GDM1 (cell line): ENCODE measurements at places on chromosomes 3 and 15.
A peak's percentile ranks its signal among the peaks of the same experiment; 100 is the strongest.

DNA sequence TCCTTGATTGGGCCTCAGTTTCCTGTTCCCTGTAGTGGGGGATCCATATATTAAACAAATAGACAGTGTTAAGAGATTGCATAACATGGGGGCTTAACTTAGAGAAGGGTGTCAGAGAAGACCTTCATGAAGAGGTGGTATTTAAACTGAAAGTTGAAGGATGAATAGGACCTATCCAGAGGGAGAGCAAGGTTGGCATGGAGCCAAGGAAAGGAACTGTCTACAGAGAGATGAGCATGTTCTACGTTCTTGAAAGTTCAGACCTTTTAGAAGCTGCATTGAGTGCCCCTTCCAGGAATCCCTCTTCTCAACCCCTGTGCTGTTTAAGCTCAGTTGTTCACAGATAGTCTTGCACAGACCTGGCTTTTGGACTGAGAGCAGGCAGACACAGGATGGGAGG is 2.4 kb downstream of the HTD2 start:
- DNase-seq = no peak

GRCh38 chr3:176088962-176089383 is 1108.3 kb downstream of the TBL1XR1 start:
- DNase-seq = no peak

DNA sequence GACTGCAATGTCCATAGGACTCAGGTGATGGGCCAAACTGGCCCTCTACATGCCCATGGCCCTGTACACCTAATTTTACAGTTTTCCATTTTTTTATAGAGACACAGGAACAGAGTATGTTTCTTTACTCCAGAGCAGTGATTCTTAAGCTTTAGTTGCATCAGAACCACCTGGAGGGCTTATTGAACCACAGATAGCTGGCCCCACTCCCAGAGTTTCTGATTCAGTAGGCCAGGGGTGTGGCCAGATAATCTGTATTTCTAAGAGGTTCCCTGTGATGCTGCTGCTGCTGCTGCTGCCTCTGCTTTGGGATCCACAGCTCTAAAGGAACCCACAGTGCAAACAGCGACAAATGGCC is 5.1 kb downstream of the RBP1 start:
- DNase-seq = no peak

DNA sequence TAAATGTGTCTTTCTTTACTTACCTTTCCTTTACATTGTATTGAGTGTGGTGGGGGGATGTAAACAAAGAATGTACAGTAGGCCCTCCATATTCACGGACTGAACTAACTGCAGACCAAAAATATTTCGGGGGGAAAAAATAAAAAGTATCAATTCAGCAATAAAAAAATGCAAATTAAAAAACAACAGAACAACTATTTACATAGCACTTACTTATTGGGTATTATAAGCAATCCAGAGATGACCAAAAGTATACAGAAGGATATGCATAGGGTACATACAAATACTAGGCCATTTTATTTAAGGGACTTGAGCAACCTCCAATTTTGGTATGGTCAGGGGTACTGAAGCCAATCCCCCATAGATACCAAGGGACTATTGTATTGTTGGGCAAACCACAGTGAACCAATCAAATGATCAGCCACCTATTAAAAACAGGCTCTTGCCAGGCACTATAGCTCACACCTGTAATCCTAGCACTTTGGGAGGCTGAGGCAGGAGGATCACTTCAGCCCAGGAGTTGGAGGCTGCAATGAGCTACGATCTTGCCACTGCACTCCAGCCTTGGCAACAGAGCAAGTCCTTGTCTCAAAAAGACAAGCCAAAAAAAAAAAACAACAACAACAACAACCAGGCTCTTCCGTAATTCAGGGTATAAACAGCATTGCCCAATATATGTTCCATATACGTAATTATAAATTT is 1.8 kb downstream of the VPS13C start:
- no peak for DNase-seq

- DNase-seq = peak; percentile 87
Observed at GRCh38 chr3:195154793-195155535, 116.0 kb downstream of the XXYLT1 start.
